ENCODE measurements at places on chromosomes 11 and 22.

- no peak for DNase-seq
Observed at GRCh38 chr11:118519549-118519948, 7.7 kb upstream of the TTC36 start.

DNA sequence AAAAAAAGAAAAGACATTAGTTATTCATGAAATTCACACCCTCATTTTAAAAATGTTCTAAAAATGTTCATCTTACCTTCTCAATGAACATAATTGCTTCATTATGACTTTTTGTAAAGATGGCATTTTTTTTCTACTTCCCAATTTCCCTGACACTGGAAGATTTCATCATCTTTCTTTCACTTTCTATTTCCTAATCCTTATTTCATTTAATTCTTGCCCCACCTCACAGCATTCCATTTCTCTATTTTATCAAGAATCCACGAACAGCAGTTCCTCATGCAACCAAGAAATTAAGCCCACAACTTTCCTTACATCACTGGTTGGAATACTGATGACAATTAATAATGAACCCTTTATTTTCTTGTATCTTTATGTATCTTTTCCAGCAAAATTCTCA is 1.9 kb downstream of the PATL1 start:
- peak; percentile 4 for DNase-seq

DNA sequence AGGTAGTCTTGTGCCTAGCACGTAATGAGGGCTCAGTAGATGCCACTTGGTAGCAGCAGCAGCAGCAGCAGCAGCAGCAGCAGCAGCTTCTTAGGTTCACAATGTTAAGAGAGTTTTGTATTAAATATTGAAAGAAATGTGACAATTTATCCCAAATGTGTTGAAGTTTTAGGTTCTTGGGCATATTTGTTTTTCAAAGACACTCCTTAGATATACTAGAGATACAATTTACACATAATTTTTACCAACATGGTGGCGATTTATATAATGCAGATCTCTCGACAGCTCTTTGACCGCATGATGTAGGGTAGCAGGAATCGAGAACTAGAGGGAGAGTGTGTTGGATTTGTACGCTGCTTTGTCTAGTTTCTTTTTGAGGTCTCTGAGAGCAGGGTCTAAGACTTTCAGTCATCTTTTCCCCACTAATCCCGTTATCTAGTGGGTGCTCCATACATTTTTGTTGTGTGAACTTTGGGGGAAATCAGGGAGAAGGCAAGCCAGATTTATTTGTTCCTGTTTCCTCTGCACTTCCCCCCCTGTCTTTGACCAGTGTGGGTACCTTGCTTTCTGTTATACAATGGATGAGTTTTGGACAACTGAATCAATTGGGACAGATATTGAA is 1.4 kb downstream of the FDX1 start:
- DNase-seq = no peak

DNA sequence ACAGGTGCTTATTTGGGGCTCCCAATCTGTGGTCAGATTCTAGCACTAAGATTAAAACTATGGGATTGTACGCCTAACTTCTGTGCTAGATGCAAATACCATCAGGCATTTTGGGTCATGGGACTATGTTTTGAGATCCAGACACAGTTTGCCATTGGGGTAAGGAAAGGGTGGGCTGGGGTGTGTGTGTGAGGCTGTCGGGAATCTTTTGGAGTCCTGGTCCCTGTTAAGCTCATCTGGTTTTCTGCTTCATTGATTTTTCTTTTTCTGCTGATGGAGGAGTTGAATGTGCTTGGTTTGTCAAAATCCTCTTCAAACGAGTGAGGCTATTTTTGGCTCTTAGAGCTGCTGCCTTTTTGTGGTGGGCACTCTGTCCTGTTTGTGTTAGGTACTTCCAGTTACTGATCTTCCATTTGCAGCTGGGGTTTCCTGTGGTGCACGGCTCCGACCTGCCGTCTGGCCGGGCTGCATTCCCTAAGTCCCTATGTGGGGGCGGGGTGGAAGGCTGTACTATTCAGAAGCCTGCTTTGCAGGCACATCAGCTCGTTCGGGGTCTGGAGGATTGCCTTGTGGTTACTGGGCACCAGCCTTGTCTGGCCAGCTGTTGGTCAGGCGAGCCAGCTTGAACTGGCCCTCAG is 2.9 kb downstream of the BCR start:
- no peak for DNase-seq

DNA sequence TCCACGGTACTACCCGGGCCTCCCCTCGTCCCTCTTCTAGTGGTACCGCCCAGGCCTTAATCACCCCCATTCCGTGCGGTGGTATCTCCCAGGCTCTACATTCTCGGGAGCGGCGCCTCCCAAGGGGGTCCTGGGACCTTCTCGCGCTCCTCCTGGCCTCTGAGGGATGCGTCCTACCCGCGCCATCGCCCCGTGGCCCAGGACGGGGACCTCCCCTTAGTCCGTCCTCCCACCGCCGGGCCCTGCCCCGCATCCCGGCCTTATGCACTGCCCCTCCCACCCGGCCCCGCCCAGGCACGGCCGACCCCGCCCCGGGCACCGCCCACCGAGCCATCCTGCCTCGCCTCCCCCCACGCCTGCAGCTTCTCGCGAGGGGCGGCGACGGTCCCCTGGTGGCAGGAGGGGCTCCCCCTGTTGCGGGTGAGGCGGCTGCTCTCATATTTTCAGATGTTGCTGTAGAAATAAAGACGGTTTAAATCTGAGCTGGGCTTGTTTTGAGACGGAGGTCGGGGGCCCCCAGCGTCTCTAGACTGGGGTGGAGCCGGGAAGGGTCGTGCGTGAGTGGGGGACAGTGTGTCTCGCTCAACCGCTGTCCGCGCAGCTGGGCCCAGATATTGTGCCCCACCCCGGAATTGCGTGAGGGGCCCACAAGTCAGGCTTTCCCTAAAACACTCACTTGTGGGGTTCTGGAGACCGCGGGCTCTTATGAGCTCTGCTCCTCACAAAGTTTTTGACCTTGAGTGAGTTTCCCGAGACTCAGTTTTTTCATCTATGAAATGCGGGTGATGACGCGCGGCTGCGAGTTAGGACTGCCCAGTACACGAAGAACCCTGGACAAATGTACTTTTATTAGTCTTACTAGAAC is 828 bp upstream of the RAB1B start:
- DNase-seq = peak; percentile 63

- no peak for DNase-seq
Observed at GRCh38 chr22:41411021-41411851, 29.5 kb downstream of the TEF start.

DNA sequence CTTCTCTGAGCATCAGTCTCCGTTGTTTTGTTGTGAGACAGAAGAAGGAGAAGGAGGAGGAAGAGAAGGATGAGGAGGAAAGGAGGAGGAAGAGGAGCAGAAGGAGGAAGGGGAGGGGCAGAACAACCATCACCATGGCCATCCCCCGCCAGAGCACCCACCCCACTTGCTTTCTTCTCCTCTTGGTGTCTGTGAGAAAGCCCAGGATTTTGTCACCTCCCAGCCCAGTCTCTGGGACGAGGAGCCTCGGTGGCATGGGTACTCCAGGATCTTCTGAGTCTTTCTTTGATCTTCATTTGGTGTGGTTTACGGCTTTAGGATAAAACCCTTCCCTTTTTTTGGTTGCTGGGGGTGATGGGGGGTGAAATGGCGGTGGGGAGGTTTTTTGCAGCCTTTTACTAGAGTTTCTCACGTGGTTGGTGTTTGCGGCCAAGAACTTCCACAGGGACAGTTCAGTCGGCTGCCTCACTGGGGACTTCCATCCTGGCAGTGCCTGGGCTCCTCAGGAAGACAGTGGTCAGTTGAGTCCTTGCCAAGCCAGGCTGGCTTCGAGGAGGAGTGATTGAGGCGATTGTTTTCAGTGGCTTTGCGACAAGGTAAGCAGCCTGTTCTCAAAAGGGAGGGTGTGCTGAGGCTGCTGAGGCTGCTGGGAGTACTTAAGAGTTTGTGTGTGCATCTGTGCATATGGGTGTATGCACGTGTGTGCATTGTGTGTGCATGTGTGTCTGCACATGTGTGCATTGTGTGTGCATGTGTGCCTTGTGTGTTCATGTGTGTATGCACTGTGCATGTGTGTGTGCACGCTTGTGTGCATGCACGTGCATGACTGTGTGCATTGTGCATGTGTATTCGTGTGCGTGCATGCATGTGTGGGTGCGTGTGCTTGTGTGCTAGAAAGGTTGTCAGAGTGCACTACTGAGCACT is 567.5 kb downstream of the TBC1D22A start:
- DNase-seq = no peak

DNA sequence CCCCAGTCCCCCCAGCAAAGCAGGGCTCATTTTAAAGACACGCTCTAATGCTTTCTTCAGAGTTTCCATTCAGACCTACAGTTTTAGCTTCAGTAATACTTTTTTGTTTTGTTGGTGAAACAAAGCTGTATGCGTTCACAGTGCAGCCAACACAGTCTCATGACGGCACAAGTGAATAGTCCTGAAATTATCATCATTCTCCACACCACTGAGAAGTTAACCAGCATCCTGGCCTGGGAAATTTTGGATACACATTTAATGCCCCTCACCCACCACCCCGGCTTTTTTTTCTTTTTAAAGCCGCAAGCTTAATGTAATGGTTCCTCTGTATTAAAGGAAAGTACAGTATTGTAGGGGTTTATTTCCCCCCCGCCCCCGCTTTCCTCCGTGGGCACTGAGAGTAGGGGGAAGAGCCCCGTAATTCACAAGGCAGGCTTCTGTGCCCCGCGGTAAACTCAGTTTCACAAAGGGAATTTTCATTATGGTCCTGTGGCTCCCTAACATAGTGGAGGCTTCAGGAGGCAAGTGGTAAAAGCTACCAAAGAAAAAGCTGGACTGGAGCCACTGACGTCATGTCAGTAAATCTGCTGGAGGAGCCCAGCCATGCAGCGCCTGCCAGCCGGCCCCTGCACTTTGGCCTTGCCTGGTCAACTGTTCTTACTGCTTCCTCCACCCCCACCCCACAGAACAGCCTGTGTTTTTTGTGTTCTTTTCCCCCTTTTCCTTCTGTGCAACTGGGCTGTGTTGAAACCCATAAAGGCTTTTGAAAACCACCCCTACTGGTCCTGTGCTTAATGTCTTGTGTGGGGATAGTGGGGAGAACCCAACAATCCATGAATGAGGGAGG is 18.2 kb downstream of the TEAD1 start:
- peak; percentile 73 for DNase-seq

DNA sequence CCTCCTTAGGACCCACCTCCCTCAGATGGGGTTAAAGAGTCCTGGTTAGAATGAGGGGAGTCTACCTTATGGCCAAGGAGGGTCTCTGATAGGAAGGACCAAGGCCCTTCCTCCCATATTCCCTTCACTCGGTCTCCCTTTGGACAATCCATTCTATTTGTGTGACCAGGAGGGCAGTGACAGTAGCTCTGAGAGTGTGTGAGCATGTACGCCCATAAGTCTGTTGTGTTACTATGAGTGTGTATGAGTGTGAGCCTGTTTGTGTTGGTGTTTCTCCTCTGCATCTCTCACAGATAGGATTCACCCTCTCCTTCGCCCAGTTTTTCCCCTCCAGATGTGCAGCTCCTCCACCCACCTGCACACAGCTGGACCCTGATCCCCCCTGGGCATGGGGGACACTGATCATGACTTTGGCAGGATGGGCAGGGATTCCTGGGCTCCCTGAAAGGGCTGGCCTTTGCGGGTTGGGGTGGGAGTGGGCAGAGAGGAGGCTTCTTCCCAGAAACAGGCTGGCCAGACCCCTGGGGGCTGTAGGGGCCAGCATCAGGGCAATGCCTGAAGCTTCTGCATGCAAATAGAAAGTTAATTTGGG is 14.5 kb downstream of the PHLDB1 start:
- no peak for DNase-seq

All from amniotic stem cell (primary cell).